Stimulated activated CD4-positive, alpha-beta T cell treated with anti-CD3 and anti-CD28 coated beads, Interleukin-1b, Interleukin-23, amount 100 ng/mL, for 4 hours (primary cell): ENCODE measurements at places on chromosomes 13 and 19.

DNA sequence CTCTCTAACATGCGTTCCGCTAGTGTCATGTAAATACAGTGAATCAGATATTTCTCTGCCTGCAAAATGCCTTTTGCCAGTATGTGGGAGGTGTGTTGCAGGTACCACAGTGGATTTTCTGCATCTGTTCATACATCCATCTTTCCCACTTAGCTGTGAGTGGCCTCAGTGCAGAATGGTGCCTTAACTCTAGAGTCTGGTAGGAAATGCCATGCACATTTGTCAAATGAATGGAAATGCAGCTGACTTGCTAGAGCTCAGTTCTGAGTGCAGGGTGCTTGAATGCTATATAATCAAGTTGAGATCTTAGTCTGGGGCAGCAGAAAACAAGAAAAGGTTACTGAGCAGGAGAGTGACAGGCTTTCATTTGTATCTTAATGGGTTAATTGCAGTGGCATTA lies 68.2 kb downstream of the LRCH1 start:
- DNase-seq, result no peak

- no peak for DNase-seq
Measured at GRCh38 chr19:30131722-30132291, 189.8 kb downstream of the URI1 start.

GRCh38 chr13:30968846-30969245 lies 36.4 kb downstream of the TEX26 start:
- no peak for DNase-seq

DNA sequence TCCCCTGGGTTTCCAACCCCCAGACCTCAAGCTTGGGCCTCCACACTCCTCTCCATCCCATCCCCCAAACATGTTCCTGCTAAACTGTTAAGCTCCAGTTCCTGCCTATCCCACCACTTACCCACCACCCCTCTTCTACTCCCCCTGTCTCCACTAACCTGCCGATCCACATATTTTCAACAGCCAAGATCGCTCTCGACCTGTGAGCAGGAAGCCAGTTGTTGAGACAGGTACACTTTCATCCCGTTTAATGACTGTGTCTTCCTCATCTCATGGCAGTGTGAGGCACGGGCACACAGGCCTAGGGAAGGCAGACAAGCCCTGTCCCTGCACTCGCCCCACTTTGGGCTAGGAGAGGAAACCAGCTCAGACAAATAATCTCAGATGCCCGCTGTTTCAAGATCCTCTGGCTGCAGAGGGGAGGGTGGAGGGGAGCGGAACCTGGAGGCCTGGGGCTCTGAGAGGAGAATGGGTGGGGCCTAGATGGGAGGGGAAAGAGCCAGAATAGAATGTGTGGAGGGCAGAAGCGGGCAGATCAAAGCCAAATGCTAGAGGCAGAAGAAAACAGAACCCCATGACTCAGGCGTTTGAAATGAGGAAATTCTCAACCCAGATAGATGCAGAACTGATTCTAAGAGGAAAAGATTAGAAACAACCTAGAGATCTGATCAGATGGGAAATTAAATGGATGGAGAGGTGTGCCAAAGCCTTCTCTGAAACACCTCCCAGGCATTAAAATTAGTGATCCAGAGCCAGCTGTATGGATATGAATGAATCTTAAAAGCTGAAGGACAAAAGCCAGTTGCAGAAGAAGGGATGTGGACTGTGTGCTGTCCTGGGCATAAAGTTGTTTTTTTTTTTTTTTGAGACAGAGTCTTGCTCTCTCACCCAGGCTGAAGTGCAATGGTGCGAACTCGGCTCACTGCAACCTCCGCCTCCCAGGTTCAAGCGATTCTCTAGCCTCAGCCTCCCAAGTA lies 16.9 kb upstream of the CYP2S1 start:
- DNase-seq, result no peak

GRCh38 chr19:45279587-45280192 lies 28.6 kb downstream of the MARK4 start:
- no peak for DNase-seq

DNA sequence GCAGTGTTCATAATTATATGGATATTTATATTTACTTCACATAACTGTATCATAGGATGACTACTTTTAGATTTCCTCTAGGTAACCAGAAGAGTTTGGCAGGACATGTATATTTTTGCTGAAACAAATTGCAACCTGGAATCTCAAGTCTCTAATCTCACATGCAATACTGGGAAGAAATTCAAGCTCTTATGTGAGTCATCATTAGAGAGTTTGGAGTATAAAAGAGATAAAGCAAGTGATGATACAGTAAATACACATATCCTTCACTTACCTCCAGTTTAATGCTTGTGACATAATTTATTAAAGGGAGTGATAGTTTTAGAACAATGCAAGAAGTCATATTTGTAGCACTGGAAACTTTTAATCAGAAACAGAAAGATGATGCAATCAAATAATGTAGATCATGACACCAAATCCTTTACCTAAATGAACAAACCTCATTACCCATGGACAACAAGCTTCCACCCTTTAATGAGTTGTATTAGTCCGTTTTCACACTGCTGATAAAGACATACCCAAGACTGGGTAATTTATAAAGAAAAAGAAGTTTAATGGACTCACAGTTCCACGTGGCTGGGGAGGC lies 15.8 kb upstream of the OR7A17 start:
- no peak for DNase-seq

DNA sequence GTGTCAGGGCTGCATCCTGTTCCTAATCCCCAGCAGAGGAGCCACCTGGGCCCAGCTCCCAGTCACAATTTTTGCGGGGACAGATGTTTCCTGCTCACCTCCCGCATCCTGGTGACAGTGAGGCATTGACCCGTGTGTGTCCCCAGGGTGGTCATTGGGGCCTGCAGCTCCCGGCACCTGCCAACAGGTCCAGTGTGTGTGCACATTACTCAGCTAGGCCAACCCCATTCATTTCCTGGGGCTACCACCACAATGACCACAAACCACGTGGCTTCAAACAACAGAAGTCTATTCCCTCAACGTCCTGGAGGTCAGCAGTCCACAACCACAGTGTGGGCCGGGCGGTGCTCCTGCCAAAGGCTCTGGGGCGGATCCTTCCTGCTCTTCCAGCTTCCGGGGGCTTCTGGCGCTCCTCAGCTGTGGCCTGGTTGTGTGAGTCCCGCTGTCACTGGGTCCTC lies 11.9 kb upstream of the F2RL3 start:
- no peak for DNase-seq

DNA sequence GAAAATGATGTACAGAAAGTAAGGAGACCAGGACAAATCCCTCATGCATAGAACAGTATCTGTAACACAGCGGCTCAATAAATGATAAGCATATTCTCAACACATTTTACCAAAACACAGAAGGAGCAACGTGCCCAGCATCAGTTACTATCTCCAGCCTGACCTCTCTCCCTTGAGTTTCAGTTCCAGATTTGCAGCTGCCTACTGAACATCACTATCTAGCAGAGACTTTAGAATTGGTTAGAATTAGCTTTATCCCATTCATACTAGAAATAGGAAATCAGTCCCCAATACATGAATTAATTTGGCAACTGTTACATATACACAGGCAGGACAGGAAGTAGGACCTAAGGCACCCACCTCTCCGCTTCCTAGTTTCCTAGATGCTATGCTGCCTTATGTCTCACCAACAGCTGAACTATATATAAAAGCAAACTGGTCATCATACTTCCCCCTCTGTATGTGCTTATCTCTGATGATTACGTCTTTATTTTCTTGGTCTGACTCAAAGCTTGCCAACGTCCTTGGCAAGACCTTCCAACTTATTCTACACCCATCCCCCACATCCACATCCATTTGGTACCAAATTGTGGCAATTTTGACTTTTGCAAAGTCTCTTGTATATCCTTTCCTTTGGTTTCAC lies 61.1 kb downstream of the SACS start:
- no peak for DNase-seq

GRCh38 chr19:41225238-41226052 lies 6.4 kb downstream of the AXL start:
- DNase-seq, result peak; percentile 29

GRCh38 chr13:112679932-112680677 lies 9.7 kb upstream of the ATP11A start:
- no peak for DNase-seq
